Pancreas (tissue), 10 donors: ENCODE measurements at places on chromosomes 5 and 9.
A peak's percentile ranks its signal among the peaks of the same experiment; 100 is the strongest.

- H3K27me3 ChIP-seq: no peaks in the 10 kb centered on the region
- peaks cover 36% of the 10 kb centered on the region for H3K4me1 ChIP-seq
- DNase-seq: peak; percentile 77
- H3K4me3 ChIP-seq: peak overlapping the region; percentile 9
- H3K27ac ChIP-seq: peak overlapping the region; percentile 90
These were observed 59.8 kb upstream of the GOLPH3 start for GRCh38 chr5:32233696-32234447.

- H3K27ac ChIP-seq: no peak overlapping the region
- no peaks in the 10 kb centered on the region for H3K4me1 ChIP-seq
- DNase-seq: no peak
- H3K4me3 ChIP-seq: no peak overlapping the region
- H3K36me3 ChIP-seq: no peaks in the 10 kb centered on the region
These were observed 52.3 kb downstream of the BOD1 start for GRCh38 chr5:173564106-173564505.

DNA sequence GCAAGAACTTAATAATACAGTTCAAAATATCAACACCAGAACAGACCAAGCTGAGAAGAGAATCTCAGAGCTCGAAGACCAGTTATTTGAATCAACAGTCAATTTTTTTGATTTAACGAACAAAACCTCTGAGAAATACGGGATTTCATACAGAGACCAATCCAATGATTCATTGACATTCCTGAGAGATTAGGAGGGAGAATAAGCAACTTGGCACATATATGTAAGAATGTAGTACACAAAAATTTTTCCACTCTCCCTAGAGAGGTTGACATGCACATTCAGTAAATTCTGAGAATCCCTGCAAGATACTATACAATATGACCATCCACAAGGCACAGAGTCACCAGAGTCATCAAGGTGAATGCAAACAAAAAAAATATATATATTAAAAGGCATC, 1577.3 kb upstream of the C9orf72 start:
- no peaks in the 10 kb centered on the region for H3K4me1 ChIP-seq
- no peaks in the 10 kb centered on the region for H3K27me3 ChIP-seq

DNA sequence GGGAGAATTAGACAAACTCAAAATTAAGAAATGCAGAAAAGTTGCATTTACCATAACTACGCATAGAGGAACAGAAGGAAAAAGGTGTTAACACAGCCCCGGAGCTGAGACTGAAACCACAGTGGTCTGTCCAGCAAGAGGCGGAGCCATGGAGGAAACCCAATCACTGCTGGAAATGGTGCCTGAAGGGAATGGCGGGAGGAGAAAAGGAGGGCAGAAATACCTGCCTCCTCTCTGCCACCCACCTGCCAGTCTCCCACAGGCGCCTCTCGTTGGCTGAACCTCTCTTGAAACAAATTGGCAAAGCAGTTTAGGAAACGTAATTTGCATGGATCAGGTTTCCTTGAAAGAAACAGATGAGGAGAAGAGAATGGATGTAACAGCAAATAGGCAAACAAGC, 9.7 kb upstream of the PRKACG start:
- H3K4me3 ChIP-seq: no peak overlapping the region
- no peaks in the 10 kb centered on the region for H3K27me3 ChIP-seq
- H3K36me3 ChIP-seq: no peaks in the 10 kb centered on the region
- no peak overlapping the region for H3K27ac ChIP-seq
- no peaks in the 10 kb centered on the region for H3K4me1 ChIP-seq
- DNase-seq: peak; percentile 52

GRCh38 chr9:101376111-101376848, 8.5 kb downstream of the BAAT start:
- H3K4me3 ChIP-seq: no peak overlapping the region
- no peaks in the 10 kb centered on the region for H3K4me1 ChIP-seq
- no peaks in the 10 kb centered on the region for H3K27me3 ChIP-seq
- no peak overlapping the region for H3K27ac ChIP-seq
- no peak for DNase-seq
- H3K36me3 ChIP-seq: no peaks in the 10 kb centered on the region

- H3K4me3 ChIP-seq: no peak overlapping the region
- no peaks in the 10 kb centered on the region for H3K4me1 ChIP-seq
- H3K27ac ChIP-seq: no peak overlapping the region
These were observed 37.7 kb downstream of the LAMC3 start for GRCh38 chr9:131046581-131047202.

GRCh38 chr5:68343421-68343826, 127.9 kb downstream of the PIK3R1 start:
- DNase-seq: peak; percentile 44
- no peak overlapping the region for H3K4me3 ChIP-seq
- no peaks in the 10 kb centered on the region for H3K36me3 ChIP-seq
- no peak overlapping the region for H3K27ac ChIP-seq
- no peaks in the 10 kb centered on the region for H3K27me3 ChIP-seq

GRCh38 chr5:126055348-126055729, 367.9 kb upstream of the GRAMD2B start:
- no peaks in the 10 kb centered on the region for H3K4me1 ChIP-seq
- no peaks in the 10 kb centered on the region for H3K36me3 ChIP-seq
- H3K27me3 ChIP-seq: no peaks in the 10 kb centered on the region
- DNase-seq: no peak

- no peaks in the 10 kb centered on the region for H3K4me1 ChIP-seq
- peak overlapping the region; percentile 28 for H3K27ac ChIP-seq
- peak overlapping the region; percentile 33 for H3K4me3 ChIP-seq
- no peaks in the 10 kb centered on the region for H3K27me3 ChIP-seq
- peak; percentile 82 for DNase-seq
- no peaks in the 10 kb centered on the region for H3K36me3 ChIP-seq
These were observed 536 bp downstream of the PCDHAC1 start for GRCh38 chr5:140926443-140927227.

- no peak for DNase-seq
- no peaks in the 10 kb centered on the region for H3K4me1 ChIP-seq
- H3K27me3 ChIP-seq: no peaks in the 10 kb centered on the region
- H3K36me3 ChIP-seq: no peaks in the 10 kb centered on the region
These were observed 99.3 kb downstream of the TRIO start for GRCh38 chr5:14242447-14242846.

DNA sequence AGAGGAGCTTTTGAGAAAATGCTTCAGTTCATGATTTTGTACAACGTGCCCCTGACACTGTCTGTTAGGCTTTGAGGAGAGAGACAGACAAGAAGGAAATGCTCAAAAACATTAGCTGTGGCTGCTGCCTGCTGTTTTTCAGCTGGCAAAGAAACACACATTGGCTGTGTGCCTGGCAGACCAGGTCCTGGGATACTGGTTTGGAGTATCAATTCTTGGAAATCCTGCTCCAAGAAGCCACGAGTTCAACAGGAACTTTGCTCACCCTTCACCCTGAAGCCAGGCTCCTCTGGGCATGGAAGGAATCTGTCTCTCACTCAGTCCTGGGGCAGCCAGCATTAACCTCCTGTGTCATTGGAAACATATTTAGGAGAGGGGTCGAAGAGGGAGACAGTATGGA, 245.5 kb downstream of the AUH start:
- H3K4me3 ChIP-seq: no peak overlapping the region
- no peak for DNase-seq
- no peaks in the 10 kb centered on the region for H3K27me3 ChIP-seq
- no peak overlapping the region for H3K27ac ChIP-seq
- H3K36me3 ChIP-seq: no peaks in the 10 kb centered on the region

DNA sequence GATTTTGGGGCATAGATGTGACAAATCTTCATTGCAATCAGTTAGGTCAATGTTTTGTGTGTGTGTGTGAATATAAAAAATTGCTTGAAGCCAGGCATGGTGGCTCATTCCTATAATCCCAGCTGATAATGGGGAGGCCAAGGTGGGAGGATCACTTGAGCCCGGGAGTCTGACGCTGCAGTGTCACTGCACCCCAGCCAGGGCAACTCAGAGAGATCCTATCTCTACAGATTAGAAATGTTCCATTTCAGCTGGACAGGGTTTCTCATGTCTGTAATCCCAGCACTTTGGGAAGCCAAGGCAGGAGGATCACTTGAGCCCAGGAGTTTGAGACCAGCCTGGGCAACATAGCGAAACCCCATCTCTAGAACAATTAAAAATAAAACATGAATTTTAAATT, 11.5 kb downstream of the OR2V2 start:
- H3K4me3 ChIP-seq: no peak overlapping the region
- H3K4me1 ChIP-seq: no peaks in the 10 kb centered on the region
- no peak for DNase-seq
- H3K27me3 ChIP-seq: no peaks in the 10 kb centered on the region
- H3K27ac ChIP-seq: no peak overlapping the region

DNA sequence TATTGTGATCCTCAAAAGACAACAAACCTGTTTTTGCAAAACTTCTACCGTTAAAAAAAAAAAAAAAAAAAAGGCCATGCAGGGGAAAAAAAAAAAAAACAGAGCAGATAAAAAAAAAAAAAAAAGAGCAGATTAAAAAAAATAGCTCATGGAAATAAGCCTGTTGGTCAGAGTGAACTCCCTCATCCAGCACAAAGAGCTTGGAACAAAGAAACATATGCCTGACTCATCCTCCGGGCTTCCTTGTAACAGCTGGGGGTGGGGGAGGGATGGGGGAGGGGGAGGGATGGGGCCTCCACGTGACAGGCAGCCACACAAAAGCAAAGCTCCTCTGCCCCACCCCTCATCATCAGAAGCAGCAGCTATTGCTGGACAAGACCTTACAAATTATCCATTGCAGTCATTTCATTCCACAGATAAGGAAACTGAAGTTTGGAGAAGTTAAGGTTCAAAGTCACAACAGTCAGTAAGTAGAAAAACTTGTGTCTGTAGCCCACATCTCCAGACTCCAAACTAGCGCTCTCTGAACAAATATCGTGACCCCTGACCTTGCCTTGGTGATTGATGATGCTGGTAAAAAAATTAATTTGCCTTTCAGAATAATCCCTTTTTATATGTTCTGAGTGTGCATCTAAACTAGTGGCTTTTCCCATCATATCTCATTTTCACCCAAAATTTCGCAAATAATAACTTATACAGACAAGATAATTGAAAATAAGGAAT, 38.9 kb downstream of the SLC35D2 start:
- DNase-seq: peak; percentile 15
- no peak overlapping the region for H3K4me3 ChIP-seq
- H3K36me3 ChIP-seq: no peaks in the 10 kb centered on the region
- H3K4me1 ChIP-seq: no peaks in the 10 kb centered on the region
- no peak overlapping the region for H3K27ac ChIP-seq

DNA sequence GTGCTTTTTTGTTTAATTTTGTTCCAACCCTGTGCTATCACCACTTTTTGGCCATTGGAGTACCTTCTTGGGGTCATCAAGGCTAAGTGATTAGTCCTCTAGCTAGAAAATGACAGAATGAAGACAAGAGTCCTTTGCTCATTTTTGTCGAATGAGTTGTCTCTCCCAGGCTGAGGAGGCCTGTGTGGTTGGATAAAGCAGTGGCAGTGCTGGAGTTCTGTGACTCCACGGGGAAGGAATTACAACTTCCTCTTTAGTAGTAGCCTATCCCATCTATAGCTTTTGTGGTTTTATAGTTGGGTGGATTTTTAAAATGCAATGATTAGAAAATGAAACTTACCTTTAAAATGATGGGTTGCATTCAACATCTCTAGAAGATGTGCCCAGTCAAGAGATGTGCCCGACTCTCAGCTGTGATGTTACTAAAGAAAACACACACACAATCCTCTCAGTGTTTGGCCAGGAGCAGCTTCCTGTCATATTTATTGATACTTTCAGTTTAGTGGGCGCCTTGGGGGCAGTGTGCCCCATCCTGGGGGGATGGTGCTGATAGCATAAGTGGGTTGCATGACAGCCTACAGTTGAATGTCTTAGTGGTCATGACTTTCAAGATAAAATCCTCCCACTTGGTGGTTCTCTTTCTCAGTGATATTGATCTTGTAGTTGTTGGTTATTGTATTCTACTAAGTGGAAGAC, 11.9 kb downstream of the OTULINL start:
- H3K27me3 ChIP-seq: no peaks in the 10 kb centered on the region
- H3K4me1 ChIP-seq: peaks cover 5% of the 10 kb centered on the region
- no peak overlapping the region for H3K27ac ChIP-seq
- no peaks in the 10 kb centered on the region for H3K36me3 ChIP-seq

DNA sequence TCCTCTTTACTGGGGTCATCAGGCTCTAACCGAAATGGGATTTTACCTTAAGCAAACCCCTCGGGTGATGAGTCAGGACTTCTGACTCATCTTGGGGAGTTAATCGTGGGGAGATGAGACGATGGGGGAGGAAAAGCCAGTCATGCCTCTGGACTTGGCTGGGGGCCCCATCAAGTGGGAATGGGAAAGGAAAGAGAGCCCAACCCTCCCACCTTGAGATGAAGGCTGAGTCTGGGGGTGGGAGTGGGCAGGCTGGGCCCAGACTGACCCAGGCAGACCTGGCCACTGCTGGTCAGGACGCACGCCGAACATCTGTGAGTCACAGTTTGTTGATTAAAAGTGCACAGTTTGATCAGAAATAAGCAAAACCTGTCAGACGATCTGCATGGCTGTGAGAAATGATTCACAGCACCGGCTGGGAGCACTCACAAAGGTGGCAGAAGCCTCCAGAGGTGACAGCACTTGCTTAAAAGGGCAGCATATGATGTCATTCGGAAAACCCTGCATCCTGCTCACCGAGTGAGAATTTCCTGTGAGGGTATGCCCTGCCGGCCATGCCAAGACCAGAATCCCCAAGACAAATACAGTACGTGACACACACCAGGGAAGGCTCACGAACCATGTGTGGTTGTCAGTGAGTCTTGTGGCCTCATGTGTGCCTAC, 50.0 kb upstream of the SLC25A51 start:
- no peak for DNase-seq
- no peak overlapping the region for H3K4me3 ChIP-seq
- H3K36me3 ChIP-seq: peaks cover 8% of the 10 kb centered on the region
- peaks cover 9% of the 10 kb centered on the region for H3K4me1 ChIP-seq

DNA sequence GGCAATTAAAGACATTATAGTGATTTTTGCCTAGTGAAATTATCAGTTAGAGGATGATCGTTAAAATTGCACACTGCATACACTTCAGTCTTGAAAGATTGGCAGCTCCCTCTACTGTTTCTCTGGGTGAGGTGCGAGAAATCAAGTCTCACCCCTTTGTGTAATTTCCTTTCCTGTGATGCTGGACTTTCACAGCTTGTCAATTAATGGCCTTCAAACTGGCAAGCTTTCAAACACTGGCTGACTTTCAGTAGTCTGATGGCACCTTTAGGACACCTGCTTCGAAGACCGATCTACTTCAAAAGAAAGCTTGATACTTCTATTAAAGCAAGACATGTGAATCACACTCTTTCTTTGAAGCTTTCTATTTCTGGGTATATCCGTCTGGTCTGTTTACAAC, 706.7 kb upstream of the PTPRD start:
- H3K27ac ChIP-seq: no peak overlapping the region
- H3K36me3 ChIP-seq: no peaks in the 10 kb centered on the region
- no peak for DNase-seq
- H3K4me1 ChIP-seq: no peaks in the 10 kb centered on the region
- no peak overlapping the region for H3K4me3 ChIP-seq

GRCh38 chr9:8917956-8918739, 1118.6 kb upstream of the DMAC1 start:
- H3K27me3 ChIP-seq: no peaks in the 10 kb centered on the region
- H3K27ac ChIP-seq: no peak overlapping the region
- no peak for DNase-seq
